ENCODE measurements at places on chromosomes 7 and 10.

GRCh38 chr10:43205681-43206390, 61.0 kb downstream of the RASGEF1A start:
- no peak for DNase-seq

GRCh38 chr7:155583636-155584035, 37.3 kb upstream of the CNPY1 start:
- DNase-seq, result no peak

GRCh38 chr7:64992971-64993370, 2.1 kb upstream of the ZNF117 start:
- DNase-seq, result no peak

DNA sequence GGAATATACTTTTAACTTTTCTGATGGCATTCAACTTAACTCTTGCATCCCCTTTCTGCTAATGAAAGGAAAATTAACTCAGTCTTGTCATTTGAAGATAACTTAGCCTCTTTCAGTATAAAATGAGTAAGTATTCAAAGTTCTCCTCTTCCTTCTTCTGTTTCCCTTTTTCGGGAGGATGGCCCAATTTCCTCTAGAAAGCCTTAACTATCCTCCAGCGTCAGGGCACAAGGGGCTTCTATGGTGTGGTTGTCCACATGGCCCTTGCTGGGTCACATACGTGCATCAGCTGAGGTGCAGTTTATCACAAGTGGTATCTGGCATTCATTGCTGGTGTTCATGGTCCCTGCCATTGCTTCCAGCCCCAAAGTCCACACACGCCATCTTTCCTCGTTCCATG, 17.8 kb upstream of the GSAP start:
- no peak for DNase-seq

GRCh38 chr10:99888622-99889021, 106.2 kb downstream of the ABCC2 start:
- no peak for DNase-seq

- DNase-seq, result no peak
Measured at GRCh38 chr10:92690211-92690914, 608 bp downstream of the HHEX start.

DNA sequence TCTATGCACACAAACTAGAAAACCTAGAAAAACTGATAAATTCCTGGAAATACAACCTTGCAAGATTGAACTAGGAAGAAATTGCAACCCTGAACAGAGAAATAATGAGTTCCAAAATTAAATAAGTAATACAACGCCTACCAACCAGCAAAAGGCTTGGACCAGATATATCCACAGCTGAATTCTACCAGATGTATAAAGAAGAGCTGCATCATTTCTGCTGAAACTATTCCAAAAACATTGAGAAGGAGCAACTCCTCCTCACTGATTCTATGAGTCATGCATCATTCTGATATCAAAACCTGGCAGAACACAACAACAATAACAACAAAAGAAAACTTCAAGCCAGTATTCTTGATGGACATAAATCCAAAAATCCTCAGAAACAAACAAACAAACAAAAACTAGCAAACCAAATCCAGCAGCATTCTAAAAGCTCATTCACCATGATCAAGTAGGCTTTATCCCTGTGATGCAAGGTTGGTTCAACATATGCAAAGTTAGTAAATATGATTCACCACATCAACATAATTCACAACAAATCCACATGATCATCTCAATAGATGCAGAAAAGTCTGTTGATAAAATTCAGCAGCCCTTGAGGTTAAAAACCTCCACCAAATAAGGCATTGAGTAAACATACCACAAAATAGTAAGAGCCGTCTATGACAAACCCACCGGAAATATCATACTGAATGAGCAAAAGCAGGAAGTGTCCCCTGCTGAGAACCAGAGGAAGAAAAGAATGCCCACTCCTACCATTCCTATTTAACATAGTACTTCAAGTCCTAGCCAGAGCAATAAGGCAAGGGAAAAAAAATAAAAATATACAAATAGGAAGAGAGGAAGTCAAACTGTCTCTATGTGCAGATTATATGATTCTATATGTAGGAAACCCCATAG, 98.2 kb downstream of the PCDH15 start:
- DNase-seq, result no peak

DNA sequence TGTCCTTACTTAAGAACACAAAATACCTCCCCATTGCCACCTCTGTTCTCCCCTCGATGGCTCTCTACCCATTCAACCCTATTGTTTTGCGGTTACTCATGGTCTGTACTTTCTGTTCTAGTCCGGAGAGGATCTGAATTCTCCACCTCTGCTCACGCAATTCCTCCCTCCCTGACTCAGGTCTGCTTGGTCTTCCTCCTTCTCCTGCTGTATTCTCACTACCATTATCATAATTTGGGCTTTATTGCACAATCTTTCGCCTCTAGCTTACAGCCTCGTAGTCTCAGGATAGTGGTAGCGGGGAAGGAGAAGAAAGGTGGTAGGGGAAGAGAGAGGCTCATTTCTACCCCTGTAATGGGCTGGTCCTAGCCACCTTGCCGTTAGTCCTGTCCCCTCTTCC, 35.4 kb upstream of the FAM180A start:
- DNase-seq, result no peak

- no peak for DNase-seq
Measured at GRCh38 chr7:141563956-141564623, 12.9 kb downstream of the AGK start.

GRCh38 chr7:22049766-22050500, 104.2 kb upstream of the CDCA7L start:
- DNase-seq, result no peak

DNA sequence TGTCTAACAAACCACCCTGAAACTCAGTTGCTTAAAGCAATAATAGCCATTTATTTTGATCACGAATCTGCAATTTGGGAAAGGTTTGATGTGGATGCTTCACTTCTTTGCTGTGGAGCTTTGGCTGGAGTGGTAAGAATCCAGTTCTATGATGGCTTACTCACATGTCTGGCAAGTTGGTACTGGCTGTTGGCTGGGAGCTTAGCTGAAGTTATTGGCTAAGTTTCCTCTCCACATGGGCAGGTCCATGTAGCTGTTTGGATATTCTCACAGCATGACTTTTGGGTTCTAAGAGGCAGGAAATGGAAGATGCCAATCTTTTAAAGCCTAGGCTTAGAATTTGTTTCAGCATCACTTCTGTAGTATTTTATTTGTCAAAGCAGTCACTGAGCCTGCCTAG, 277.6 kb upstream of the NRP1 start:
- no peak for DNase-seq

- no peak for DNase-seq
Measured at GRCh38 chr7:50207686-50208255, 96.7 kb upstream of the IKZF1 start.

- no peak for DNase-seq
Measured at GRCh38 chr10:121195524-121195910, 344.4 kb downstream of the WDR11 start.

DNA sequence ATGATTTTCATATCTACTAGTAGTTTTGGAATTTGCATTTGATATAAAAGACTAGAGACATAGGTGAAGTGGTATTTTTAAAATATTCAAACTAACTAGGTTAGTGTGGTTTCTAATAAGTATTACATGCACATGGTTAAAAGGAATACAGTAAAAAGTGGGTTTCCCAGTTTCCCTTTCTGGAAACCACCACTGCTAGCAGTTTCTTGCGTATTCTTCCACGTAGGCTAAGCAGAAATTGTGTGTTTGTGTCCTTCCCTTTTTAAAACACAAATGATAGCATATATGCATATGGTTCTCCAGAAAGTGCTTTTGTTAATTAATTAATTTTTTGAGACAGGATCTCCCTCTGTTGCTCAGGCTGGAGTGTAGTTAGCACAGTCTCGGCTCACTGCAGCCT, 15.4 kb downstream of the NRF1 start:
- no peak for DNase-seq

- no peak for DNase-seq
Measured at GRCh38 chr7:68691261-68692216, 906.7 kb upstream of the AUTS2 start.

DNA sequence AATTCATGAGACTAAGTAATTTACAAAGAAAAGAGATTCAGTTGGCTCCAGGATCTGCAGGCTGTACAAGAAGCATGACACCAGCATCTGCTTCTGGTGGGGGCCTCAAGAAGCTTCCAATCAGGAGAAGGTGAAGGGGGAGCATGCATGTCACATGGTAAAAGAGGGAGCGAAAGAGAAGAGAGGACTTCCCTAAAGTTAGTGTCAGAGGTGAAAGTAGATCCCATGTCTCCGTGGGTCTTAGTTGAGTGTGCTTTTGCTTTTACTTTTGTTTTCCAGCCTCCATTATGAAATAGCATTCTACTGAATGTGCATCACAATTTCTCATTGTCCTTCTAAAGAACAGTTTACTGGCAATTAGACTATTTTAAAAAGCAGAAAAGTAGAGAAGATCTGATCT, 213.6 kb upstream of the FZD1 start:
- DNase-seq, result no peak

DNA sequence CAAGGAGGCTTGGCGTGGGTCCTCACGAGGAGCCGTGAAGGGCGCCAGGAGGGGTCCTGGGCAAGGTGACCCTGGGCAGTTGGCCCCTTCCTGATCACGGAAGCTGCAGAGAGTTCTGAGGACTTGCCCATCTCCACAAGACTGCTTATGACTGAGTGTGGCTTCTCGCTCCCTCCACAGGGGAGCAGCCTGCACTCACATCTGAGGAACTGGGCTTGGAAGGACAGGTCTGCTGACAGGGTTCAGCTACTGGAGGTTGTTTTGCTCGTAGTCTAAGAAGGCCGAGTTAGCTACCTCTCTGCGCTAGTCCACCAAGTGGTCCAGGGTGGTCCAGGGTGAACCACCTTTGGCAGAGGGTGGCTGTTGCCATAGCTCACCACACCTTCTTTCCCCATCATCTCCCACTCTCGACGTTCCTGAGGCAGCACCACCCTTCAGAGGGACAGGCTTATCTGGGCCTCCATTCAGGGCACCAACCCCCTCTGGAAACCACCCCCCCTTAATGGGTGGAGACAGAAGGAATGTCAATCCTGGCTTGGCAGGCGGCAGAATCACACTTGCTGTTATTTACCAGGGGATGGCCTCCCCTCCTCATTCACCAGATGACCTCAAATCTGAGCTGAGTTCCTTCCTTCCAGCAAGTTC, 38.2 kb downstream of the FAM53B start:
- DNase-seq, result no peak

DNA sequence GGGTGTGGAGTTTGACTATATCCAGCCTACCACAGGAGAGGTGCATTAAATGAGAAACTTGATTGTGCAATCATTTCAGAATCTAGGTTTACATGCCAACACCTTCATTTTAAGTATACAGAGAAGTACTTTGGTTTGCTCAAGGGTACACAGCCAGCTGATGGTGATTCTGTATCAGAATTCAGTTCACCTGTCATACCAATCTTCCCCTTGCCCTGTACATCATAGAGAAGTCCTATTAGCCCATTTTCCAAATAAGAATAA, 35.0 kb upstream of the PPP1R17 start:
- no peak for DNase-seq

GRCh38 chr10:116787053-116787659, 44.8 kb upstream of the HSPA12A start:
- DNase-seq, result no peak

DNA sequence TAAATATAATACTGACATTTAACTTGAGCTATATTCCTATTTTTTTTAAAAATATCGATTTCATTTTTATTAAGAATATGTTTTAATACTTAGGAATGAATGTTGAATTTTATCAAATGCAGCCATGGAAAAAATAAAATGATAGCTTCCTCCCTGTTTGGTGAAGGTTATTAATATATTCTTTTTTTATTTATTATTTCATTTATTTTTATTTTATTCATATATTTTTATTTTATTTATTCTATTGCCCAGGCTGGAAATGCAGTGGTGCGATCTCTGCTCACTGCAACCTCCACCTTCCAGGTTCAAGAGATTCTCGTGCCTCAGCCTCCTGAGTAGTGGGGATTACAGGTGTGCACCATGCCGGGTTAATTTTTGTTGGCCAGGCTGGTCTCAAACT, 160.2 kb downstream of the PKD1L1 start:
- DNase-seq, result no peak

DNA sequence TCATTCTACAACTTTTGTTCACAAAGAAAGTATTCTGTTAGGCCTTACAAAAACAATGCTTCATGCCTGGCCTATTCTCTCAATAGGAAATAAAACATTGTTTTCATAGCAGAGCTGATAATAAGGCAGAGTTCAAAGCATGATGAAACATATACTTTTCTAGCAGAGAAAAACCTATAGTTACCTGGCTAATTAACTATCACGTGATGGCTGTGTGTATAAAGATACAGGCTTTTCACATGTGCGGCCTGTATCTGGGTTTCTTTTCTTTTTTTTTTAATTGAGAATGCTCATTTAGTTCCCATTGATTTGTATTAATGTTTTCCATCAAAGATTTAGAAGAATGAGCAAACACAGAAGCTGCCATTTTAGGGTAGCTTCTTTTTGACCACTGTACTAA, 51.7 kb downstream of the ARID5B start:
- no peak for DNase-seq

GRCh38 chr10:10730471-10731043, 287.1 kb upstream of the CELF2 start:
- no peak for DNase-seq

GRCh38 chr7:53500076-53500475, 464.6 kb downstream of the POM121L12 start:
- DNase-seq, result no peak

- DNase-seq, result peak; percentile 62
Measured at GRCh38 chr10:62818426-62819011, 2.4 kb upstream of the EGR2 start.

GRCh38 chr10:1180836-1181235, 124.7 kb downstream of the WDR37 start:
- no peak for DNase-seq

- no peak for DNase-seq
Measured at GRCh38 chr10:62662486-62662885, 142.0 kb upstream of the ADO start.

- no peak for DNase-seq
Measured at GRCh38 chr7:12111422-12112405, 99.4 kb upstream of the TMEM106B start.

GRCh38 chr7:5352440-5353010, 69.8 kb downstream of the SLC29A4 start:
- no peak for DNase-seq

GRCh38 chr10:124429576-124429975, 10.9 kb upstream of the OAT start:
- no peak for DNase-seq

- DNase-seq, result peak; percentile 30
Measured at GRCh38 chr10:116796910-116797513, 52.3 kb upstream of the ENO4 start.

DNA sequence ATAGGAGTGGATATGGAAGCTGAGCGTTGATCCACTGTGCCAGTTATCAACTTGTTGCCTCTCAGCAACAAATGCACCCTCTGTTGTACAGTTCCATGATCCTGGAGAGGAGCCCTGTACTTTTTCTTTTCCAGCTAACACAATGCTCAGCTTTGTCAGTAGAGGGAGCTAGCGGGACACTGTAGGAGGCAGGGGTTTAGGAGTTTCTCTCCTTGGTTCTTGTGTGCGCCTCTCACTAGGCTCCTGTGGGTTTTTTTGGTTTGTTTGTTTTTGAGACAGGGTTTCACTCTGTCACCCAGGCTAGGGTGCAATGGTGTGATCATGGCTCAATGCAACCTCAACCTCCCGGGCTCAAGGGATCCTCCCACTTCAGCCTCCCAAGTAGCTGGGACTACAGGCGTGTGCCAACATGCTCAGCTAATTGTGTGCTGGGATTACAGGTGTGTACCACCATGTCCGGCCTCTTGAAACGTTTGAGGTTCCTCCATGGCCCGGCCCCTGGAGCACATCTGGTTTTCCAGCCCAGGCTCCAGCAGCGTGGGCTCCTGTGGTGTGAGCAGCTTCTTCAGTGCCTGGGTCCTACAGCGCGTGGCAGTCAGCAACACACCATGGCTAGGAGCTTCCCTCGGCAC, 12.0 kb upstream of the MARVELD1 start:
- DNase-seq, result no peak

Data from stimulated activated CD8-positive, alpha-beta memory T cell treated with anti-CD3 and anti-CD28 coated beads, Interleukin-15, amount 100 ng/mL, for 4 hours (primary cell).